ENCODE measurements at places on chromosomes 7 and 10.
A peak's percentile ranks its signal among the peaks of the same experiment; 100 is the strongest.

DNA sequence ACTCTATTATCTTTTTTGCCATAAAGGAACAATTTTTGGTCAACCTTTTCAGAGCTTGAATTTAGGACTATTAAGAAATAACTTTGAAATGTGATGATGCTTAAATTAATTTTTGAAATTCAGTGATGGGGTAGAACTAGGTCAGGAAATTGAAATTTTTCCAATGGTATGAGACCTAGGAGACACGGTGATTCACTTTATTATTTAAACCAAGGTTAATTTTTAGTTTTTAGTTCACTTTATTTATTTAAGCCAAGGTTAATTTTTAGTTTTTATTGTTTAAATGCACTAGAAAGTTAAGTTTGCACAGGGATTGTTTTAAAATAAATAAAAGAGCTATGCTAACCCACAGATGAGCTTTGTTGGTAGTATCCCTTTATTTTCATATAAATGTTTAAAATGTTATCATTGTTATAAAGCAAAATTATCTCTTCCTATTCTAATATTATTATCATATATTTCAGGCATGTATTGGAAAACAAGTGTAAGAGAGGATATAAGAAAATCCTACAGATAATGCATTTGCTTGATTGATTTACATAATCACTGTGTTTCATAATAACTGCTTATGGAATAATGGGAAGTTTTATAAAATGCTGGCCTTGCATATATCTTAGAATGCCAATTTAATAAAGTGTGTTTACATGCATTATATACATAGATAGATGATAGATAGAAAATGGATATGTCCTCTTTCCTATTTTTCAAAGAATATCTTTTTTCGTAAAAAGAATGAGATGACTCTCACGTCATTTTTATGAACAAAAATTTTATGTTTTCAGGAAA, 163.6 kb downstream of the HGF start:
- no peak for DNase-seq

- peak; percentile 88 for DNase-seq
Measured at GRCh38 chr7:100583132-100584053, 2.5 kb downstream of the LRCH4 start.

DNA sequence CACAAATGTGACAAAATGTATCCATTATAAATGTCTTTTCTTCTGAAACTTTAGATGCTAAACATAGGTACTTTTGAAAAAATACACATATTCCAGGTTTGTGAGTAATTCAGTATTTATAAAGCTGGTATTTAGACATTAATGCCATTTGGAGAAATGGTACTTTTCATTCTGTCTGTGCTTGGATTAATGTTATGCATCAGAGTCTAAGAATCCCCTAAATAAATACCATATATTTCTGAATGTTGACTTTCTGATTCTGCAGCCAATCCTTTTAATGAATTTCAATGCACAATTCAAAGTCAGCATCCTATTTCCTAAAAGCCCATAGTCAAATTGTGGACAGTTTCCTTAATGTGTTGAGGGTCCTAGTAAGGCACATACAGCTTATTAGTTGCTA, 145.0 kb downstream of the DKK1 start:
- no peak for DNase-seq

- DNase-seq, result no peak
Measured at GRCh38 chr10:49151481-49151880, 17.7 kb upstream of the FAM170B start.

DNA sequence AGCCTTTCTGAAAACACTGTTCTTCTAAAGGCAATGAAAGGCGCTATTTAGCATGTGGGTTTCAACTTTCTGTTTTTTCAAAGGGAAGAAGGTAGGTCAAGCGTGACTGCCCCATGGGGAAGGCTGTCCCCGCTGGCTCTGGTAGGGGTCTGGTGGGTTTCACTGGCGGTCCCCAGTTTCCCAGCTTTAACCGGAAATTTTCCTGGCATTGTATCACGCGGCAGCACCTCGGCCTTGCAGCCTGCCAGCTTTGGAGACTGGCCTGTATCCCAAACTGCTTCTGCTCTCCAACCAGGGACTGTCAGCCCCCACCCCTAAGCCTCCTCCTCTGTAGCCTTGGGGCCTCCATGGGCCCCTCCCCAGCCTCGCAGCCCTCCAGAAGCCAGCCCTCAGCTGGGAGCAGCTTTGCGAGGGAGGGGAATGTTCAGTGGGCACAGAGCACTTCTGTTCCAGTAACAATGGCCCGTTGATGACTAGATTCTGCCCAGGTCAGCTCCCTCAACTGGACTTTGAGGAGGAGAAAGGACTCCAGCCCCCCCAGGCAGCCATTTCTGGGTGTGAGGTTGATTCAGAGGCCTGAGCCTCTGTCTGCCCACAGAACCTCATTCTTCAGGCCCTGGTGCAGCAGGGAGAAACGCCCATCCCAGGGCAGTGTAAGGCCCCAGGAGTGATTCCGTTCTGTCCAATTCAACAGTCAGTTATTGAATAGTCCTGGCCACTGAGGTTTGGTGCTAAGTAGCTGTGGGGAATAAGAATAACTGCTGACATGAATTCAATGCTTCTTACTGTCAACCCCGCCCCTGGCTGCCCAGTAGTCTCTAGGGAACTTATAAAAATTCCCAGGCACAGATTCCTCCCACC, 17.1 kb downstream of the CHST3 start:
- no peak for DNase-seq

GRCh38 chr7:66758950-66759628, 18.6 kb downstream of the RABGEF1 start:
- peak; percentile 65 for DNase-seq

DNA sequence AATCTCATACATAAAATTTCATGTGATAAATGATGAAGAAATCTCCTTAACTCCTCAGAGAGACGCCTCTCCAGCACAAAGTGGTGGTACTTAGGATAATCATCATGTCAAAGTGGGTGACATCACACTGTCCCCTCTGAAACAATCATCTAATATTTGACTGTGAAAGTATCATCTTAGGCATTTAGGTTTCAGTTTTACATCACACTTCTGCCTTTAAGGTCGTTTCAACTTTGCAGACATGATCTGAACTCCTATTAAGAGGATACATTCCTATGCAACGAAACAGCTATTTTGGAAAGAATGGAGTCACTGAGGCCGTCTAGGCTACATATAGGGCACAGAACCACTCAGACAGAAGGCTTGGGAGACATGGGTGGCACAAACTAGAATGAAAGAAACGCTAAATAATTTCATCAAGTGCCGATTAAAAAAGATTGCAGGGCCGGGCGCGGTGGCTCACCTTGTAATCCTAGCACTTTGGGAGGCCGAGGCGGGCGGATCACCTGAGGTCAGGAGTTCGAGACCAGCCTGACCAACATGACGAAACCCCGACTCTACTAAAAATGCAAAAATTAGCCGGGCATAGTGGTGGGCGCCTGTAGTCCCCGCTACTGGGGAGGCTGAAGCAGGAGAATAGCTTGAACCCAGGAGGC, 2.0 kb downstream of the VOPP1 start:
- no peak for DNase-seq

- no peak for DNase-seq
Measured at GRCh38 chr10:101493782-101494281, 94.2 kb downstream of the POLL start.

DNA sequence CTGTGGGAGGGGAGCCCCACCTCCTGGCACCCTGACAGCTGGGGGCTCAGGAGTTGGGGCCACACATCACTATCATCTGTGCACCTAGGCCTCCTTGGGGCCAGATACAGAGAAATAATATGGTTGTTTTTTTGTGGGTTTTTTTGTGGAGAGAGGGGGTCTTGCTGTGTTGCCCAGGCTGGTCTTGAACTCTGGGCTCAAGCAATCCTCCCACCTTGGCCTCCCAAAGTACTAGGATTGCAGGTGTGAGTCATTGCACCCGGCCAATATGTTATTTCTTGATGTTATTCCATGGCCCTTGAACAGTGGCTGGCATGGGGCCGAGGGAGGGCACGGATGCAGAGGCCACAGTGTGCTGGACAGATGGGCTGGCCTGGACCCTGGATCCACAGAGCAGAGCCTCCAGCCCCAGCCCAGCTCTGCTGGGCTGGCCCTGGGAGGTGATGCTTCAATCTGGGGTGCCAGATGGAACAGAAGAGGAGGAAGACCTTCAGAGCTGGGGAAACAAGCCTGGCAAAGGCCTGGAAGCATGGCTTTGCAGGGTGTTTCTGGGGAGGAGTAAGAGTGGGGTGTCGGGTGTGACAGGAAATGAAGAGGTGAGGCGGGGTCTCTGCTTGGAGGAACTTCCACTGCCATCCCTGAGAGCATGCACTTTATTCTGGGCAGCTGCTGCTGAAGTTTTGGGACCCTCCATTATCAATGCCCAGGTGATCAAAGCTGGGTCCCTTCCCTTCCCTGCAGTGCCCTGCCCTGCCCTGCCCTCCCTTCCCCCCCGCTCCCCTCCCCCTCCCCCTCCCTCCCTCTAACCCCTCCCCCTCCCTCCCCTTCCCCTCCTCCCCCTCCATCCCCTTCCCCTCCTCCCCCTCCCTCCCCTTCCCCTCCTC, 3.7 kb upstream of the FZD9 start:
- no peak for DNase-seq

- no peak for DNase-seq
Measured at GRCh38 chr10:126519992-126520391, 131.7 kb upstream of the ADAM12 start.

DNA sequence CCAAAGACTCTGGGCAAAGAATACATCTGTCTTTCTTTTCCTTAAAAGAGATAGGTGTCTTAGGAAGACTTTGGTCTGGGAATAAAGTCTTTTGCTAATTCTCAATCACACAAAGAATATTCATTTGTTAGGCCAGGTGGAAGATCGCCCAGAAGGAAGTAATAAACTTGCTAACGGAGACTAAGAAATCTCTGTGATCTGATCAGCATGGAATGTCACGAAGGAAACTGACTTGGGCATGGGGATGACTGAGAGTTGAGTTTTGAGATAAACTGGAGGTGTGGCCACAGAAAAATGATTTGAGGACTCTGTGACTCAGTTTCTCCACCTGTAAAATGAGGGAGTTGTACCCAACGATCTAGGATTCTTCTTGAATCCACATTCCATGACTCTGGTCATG, 161.1 kb upstream of the SVIL start:
- DNase-seq, result no peak

- no peak for DNase-seq
Measured at GRCh38 chr10:13302821-13303555, 3.1 kb upstream of the PHYH start.

DNA sequence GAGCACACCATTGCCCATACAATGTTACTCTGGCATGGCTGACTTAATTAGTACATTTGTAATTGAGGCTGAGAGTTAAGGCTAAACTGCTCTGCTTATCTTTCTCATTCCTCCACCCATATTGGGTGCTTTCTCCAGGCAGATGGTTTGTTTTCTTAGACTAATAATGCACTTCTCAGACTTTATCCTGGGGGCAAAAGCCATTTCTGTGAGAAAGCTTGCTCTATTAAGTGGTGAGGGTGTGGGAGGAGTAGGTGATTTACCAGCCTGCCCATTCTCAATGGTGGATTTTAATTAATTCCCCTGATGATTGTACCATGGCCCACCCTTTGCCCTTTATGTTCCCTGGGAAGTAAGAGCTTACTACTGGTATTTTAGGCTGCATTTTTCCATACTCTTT, 174.8 kb downstream of the FOXP2 start:
- DNase-seq, result no peak

DNA sequence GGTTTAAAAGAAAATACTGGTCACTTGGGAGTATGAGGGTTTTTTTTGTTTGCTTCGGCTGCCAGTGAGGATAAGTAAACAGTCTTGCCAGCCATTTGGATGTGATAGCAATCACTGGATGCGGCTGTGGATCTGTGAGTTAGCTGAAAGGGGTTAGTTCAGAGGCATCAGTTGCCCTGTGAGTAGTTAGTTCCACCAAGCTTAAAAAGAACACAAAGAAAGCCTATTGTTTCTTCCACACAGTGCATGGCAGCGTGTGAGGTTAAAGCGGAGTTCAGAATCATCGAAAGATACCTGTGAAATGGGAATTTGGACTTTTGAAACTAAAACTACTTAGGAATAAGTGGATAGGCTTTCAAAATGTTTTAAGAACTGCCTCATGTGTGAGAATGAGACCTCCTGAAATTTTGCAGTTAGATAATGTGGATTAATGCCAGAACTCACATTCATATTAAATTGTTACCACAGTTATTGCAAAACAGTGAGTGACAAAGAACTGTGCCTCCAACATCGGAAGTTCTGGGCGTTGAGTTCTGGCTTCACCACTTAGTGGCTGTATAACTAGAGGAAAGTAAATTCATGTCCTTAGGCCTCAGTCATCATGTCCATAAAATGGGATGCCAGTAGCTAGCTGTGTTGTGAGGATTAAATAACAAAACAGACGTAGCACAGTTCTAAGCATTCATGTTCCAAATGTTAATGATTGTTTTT, 31.3 kb downstream of the KIAA1217 start:
- DNase-seq, result no peak

DNA sequence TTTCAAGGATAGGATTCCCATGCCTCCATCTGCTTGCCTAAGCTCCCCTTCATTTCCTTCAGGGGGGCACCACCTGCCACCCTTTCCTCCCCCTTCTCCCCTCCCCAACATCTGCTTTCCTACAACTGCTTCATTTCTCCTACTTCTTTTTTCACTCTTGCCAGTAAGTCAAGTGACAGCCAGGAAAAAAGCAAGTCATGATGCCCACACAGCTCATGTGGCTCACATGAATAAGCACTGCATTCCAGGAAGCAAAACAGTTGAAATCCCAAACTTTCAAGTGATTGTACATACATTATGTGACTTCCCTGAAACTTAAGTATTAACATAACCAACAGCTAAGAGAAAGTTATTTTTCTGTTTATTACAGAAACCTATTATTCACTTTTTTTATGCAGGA, 78.6 kb downstream of the TNS3 start:
- no peak for DNase-seq

- no peak for DNase-seq
Measured at GRCh38 chr7:20447021-20447650, 116.4 kb downstream of the ITGB8 start.

GRCh38 chr7:30028749-30029635, 780 bp downstream of the PLEKHA8 start:
- DNase-seq, result no peak

GRCh38 chr10:44395902-44396670, 11.2 kb upstream of the CXCL12 start:
- DNase-seq, result no peak

- DNase-seq, result no peak
Measured at GRCh38 chr7:139645572-139646523, 122.4 kb downstream of the CLEC2L start.

Data from upper lobe of left lung (tissue), 6 donors.